ENCODE measurements at places on chromosomes 13 and 19. TPM values are rescaled to one million over a fixed set of nuclear protein-coding genes. Genes with fewer than 3 reads are reported as not detected.

DNA sequence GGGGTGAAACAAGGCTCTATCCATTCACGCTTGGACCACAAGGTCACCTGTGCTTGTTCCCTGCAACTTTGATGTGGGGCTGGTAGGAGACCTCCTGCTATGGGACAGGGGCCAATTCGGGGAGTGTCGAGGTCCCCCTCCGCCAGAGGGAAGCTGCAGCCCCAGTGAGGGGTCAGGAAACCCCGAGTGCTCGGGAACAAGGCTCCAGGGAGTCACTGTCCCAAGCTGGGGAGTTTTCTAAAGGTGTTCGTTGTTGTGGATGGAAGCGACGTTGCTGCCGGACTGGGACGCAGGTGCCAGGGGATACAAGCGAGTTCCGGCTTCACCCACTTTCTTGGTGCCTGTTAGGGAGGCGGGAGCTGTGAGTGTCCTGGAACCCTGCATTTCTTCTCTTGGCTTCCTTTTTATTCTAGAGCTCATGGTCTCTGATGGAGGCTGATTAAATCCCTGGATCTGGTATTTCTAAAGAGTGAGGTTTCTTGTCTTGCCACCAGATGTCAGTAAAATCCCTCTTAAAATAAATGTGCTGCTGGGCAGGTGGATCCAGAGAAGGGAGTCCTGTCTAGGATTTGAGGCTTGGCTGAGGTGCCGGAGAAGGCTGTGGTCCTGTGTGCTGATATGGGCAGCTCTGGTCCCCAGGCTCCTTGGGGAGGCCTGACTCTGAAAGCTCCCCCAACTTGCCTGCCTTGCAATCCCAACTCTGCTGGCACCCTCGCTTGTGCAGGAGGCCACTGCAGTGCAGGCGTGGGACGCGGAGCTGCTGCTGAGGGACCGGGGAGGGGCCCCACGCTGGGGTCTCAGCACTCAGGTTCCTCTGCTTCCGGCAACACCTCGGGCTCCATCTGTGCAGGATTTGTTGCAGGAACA lies 153.9 kb downstream of the TEX29 start:
- peak; percentile 75 for DNase-seq

PEAK3 gene
- not detected for total RNA-seq

- DNase-seq: no peak
Observed at GRCh38 chr13:51825681-51826254, 19.2 kb downstream of the TMEM272 start.

DNA sequence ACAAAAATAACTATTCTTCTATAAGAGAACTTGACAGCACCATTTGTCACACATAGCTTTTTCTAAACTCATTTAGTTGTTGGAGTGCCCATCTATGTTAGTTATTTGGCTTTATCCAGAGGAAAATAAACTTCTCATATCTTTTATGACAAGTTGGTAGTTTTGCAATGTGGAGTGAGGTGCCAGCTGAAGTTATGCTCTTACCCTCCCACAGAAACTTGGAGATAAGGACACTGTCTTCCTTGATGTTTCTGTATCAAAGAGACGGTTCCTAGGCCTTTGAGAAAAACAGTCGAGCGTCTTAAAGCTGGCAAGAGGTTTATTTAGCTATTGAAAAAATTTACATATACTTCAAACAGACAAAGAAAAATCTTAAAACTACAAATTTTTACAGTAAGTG lies 1079.7 kb downstream of the SLITRK1 start:
- no peak for DNase-seq

HRC gene
- total RNA-seq: not detected

TMEM150B gene
- not detected for total RNA-seq

GRCh38 chr19:30374865-30375552 lies 2.8 kb downstream of the ZNF536 start:
- DNase-seq: peak; percentile 21

DNA sequence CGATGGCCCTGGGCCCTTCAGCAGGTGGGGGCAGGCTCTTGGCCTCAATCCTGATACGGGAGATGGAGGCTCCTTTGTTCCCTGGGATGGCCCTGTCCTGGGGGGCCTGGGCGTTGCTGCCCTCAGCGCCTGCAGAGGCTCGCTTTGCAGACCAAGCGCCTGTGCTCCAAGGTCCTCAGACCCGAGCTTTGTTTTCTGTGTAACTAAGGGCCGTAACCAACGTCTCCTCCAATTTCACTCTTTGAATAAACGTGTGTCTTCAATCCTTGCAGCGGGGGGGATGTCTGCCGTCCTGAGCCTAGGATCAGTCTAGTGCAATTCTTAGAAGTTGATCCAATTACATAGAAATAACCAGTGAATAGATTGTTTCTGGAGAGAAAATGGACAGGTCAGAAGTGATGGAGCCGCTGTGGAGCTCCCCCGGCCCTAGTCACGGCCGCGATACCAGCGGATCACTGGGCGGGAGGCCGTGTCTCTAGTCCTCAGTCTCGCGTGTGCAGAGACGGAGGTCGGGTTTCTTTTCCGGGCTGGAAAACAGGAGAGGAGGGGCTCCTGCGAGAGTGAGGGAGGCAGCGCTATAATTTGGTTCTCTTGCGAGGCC lies 5.3 kb downstream of the PTBP1 start:
- DNase-seq: no peak

DNA sequence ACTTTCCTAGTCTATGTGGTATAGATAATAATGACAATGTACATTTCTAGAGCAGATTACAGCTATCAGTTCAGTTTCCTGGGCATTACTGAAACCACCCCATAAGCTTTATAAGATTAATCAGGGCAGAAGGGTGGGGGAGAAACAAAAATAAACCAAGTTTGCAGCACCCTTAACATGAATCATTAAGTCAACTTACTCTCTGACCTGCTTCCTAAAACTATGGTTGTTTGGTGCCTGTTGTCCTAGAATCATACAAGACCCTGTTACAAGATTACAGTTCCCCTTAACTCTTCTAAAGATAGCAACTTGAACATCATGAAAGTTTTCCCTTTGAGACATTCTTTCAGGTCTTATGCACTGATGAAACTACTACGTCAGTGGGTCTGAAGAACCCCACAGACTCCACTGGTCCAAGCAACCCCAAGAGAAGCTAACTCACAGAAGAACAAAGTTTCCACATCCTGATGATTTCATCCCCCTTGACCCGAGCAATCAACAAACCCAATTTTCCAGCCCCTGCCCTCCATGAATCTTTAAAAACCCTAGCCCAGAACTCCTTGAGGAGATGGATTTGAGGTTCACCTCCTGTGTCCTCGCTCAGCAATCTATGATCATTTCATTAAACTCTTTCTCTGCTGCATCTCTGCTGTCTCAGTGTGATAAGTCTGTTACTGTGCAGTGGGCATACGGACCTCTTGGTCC lies 336.5 kb downstream of the FOXO1 start:
- no peak for DNase-seq

DNA sequence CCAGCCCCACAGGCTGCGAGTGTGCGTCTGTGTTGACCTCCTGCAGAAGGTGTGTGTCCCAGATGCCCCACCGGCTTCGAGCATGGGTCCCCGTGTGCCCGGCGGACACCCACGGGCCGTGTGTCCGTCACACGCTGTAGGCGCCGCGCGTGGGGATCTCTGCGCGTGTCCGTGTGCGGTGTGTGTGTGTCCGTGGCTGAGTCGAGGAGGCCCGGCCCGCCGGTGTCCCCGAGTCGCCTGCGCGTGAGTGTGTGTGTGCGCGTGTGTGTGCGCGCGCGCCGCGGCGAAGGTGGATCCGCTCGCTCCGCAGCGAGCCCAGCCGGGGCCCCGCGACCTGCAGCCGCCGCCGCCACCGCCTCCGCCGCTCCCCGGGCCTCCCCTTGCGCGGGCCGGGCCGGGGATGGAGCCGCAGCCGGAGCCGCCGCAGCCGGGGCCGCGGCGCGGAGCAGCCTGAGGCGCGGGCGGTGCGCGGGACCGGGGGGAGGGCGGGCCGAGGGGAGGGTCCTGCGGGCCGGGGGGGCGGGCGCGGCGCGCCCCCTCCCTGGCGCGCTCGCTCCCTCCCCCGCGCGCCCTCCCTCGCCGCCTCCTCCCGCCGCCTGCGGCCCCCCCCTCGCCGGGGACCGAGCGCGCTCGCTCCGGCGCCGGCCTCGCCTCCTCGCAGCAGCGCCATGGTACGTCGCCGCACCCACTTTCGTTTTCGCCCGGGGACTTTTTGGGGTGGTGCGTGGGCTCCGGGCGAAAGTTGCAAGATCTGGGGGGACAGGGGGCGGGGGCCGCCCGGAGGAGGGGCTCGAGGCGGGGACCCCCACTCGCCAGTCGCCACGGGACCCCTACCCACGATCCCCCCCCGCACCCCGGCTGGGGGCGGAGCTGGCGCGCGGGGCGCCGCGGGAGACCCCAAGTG lies 7.1 kb upstream of the NFIC start:
- DNase-seq: peak; percentile 89

GRCh38 chr13:95406176-95406575 lies 104.9 kb upstream of the ABCC4 start:
- DNase-seq: no peak

Data from stomach (tissue), 19 donors.